ENCODE measurements at places on chromosomes 6 and 20. TPM values are rescaled to one million over a fixed set of nuclear protein-coding genes. Genes with fewer than 3 reads are reported as not detected.

The SLC26A8 gene
- total RNA-seq: 3.8 TPM

The MYL9 gene
- not detected for total RNA-seq

The SYNE1 gene
- 488 TPM for total RNA-seq

The SPEF1 gene
- total RNA-seq: 0.31 TPM

The DUSP22 gene
- 36.6 TPM for total RNA-seq

The OR2H2 gene
- not detected for total RNA-seq

The DSP gene
- total RNA-seq: 2.5 TPM

The KIF25 gene
- total RNA-seq: not detected

The SEL1L2 gene
- 2.2 TPM for total RNA-seq

The TMEM244 gene
- not detected for total RNA-seq

The OPRL1 gene
- total RNA-seq: 11.0 TPM

Data from parietal lobe (tissue), 2 donors.